ENCODE measurements at places on chromosomes 11 and 22. TPM values are rescaled to one million over a fixed set of nuclear protein-coding genes. Genes with fewer than 3 reads are reported as not detected.

Gene FGF4
- total RNA-seq, result not detected

GRCh38 chr11:32034680-32035079 lies 56.2 kb upstream of the RCN1 start:
- DNase-seq, result no peak

DNA sequence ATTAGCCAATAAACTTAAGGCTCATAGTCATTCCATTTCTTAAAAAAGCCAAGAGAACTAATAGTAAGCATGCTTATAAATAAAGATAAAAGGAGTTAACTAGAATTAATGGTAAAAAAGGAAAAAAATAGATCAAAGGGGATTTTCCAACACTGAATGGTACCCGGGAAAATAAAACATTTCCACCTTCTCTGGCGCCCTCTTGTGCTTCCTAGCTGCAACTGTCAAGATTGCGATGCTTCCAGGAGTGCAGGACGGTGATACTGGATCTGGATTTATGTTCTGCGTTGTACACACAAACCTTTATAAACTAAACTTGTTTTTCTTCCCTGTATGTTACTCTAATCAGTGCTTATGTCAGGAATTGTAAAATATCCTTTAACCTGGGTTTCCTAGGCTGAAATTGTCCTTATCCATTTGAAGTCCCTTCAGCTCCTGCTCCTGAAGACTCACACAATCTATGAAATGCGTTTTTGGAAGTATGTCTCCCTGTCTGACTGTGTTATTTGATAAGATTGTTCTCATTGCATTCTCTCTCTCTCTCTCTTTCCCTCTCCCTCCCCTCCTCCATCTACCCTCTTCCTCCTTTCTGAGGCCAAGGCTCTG lies 9.6 kb upstream of the HTATIP2 start:
- DNase-seq, result peak; percentile 44

Gene MED15
- total RNA-seq, result 20.4 TPM

DNA sequence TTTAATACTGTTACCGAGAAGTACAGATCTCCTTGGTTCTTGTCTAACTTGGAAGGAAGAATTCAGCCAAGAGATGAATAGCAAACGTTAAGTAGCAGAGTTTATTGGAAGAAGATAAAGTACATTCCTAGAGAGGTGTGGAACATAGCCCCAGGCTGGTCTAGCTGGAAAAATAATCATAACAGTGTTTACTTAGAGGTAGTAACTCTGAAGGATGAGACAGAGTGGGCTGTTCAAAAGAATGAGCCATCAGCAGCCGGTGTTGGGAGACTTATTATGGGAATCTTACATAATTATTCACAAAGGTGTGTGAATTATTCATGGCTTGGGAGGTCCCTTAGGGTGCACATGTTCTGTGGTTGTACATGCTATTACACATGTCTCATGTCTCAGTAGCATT lies 276.5 kb downstream of the LUZP2 start:
- DNase-seq, result no peak

GRCh38 chr11:68414496-68415221 lies 45.9 kb upstream of the PPP6R3 start:
- DNase-seq, result no peak

DNA sequence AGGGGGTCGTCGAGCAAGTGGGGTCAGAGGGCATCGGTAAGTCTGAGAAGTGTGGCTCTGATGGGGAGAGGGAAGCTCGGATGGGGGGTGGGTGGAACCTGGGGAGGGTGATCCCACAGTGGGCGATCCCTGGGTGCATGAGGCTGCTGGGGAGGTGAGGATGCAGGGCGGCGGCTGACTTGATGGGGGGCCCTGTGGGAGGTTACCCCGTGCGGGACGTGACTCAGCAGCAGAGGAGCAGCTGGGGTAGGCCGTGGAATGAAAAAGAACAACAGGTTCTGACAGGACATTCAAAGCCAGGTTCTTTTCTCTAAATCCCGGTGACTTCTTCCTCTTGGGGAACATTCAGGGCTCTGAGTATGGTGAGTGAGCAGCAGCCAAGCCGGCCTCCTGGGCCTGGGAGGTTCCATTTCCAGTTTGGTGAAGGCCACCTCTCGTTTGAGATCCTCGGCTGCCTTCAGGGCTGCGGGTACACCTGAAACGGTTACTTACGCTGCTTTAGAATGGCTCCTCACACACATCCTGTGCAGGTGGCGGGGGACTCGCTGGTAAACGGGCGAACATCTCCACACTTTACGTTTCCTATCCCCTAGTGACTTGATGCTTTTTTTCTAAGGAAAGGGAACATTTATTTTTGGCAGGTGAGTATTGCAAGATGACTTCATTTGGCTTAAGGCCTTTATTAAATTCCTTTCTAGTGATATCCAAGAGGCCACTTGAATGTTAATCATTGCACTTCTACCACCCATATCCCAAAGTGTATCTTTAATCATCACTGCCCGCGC lies 278.2 kb downstream of the TBC1D22A start:
- DNase-seq, result no peak

DNA sequence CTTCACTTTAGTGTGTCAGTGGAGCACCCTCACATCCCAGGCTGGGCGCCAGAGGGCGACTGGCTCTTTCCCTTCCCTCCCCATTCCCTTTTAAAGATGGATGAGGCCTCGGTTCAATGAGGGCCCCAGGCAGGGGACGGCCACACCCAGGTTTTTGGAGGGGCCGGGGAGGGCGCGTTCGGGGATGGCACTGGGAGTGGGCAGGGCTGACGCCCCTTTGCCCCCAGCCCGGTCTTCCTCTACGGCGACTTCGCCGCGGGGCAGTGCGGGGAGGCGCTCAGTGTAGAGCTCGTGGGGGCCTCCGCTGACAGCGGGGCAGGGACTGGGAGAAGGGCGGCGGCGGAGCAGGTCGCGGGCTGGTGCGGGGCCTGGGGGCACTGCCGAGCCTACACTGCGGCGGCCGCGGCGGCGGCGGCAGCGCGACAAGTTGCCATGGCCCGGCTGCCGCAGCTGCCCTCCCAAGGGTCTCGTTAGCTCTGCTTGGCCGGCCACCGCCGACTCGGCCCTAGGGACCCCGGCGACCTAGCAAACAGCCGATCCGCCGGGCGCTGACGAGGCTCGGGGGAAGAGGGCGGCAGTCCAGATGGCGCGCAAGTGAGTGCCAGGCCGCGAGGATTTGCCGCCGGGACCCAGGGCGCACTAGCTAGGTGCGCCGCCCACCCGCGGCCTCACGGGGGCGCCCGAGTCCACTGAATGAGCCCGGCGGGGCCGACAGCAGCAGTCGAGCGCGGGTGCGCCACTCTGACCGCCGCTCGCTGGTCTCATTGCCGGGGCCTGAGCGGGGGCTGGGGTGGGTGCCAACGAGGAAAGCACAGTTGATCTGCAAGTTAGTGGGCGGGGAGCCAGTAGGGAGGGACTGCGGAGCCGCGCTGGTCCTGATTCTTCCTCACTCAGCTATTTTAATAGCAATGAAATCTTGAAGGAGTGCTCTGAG lies 92.7 kb downstream of the RRM1 start:
- peak; percentile 80 for DNase-seq

- no peak for DNase-seq
Observed at GRCh38 chr11:126054408-126054807, 8.3 kb downstream of the CDON start.

DNA sequence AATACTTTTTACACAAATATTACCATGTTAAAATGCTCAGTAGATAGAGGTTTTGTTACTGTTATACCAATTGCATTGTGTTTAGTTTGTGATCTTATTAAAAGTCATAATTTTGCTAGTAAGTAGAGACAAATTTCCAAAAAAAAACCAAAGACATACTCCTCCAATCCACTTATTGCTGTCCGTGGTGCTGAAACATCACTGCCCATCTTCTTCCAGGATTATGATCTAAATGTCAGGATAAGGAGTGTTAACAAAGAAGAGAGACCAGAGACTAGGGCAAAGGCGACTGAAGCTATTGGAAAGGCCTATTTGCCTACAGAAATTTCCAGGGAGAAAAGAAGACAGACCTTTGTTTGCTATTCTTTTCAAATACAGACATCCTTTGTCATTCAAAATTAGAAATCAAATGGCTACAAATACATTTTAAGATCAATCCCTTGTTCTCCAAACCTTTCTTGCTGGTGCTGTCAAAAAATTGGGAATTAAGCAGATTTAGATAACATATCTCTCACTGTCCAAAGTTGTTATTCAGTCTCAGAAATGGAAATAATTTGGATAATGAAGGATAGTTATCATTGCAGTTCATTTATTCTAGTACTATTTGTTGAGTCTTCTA lies 199.7 kb downstream of the C11orf91 start:
- peak; percentile 54 for DNase-seq

Gene PLCB3
- 12.7 TPM for total RNA-seq

DNA sequence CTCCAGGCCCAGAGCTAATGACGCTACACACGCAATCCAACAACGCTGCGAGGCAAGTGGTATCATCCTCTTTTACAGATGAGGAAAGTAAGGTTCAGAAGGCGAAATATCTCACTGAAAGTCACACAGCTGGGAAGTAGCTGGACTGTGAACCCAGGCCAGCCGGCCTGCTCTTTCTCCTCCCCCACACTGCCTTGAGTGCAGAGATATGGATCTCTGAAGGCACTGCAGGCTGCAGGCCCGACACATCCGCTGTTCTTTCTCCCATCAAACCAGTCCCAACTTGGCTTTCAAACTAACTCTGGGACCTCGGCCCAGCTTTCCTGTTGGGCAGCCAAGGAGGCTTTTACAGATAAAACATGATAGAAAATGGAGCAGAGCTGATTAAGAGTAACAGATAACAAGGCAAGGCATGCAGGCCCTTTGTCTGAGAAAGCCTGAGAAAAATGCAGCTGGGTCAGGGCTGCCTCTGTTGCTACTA lies 64.0 kb upstream of the PTPRJ start:
- peak; percentile 43 for DNase-seq

DNA sequence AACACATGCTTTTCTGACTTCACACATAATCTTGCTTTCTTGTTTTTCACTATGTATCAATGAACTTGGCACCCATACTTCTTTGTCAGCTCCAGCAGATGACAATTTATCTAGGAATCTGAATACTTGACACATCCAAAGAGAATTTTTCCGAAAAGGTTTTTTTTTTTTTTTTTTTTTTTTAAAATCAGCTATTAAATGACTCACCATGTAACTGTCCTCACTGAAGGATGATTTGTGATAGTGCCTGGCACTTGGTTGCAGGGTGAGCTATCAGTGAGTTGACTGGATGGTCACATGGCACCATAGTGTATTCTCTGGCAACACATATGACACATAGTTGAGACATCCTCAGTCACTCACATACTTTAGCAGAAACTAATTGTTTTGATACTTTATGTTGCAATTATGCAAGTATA lies 133.4 kb upstream of the E2F8 start:
- DNase-seq, result no peak

Gene DUSP8
- total RNA-seq, result 2.9 TPM

DNA sequence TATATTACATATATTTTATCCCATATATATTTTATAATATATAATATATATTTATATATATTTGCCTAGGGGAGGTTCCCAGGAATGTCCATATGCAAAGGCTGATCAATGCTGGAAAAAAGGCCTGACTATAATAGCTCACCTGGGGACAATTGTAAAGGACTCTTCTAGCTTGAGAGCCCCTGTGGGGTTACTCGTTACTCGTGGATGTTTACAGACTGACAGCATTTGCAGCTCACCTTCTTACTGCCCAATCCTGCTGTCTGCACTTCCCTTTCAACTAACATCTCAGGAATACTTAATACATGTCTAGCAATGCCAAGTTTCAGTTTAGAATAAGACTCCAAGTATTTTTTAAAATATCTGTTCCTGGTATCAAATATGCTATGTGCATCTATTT lies 1365.4 kb upstream of the RAG2 start:
- no peak for DNase-seq

Gene P4HA3
- 6.9 TPM for total RNA-seq

- no peak for DNase-seq
Observed at GRCh38 chr22:46708766-46709330, 29.2 kb downstream of the CERK start.

DNA sequence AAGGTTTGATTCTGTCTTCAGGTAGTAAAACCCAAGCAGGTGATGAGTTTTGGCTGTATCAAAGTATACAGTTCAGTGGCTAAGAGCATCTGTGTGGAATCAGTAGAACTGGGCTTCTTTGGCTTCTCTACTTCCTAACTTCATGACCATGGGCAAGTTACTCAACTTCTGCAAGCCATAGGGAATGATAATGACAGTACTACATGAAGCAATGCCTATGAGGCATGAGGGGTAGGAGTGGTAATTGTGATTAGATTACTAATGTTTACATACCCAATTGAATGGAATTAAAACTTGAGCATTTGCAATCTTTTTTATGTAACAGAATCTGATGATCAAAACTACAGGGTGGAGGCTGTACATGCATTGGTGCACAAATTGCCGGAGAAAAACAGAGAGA lies 164.3 kb downstream of the PGR start:
- DNase-seq, result no peak

- DNase-seq, result no peak
Observed at GRCh38 chr22:49462795-49463194, 364.9 kb downstream of the BRD1 start.

Gene ADORA2A
- 9.6 TPM for total RNA-seq

Gene ABCC8
- total RNA-seq, result 5.5 TPM

Gene IFT27
- 47.3 TPM for total RNA-seq
